Stimulated activated CD8-positive, alpha-beta memory T cell treated with anti-CD3 and anti-CD28 coated beads, Interleukin-4, amount 100 ng/mL, for 1 hour (primary cell): ENCODE measurements at places on chromosomes 2 and 18.

GRCh38 chr2:1997409-1997808 lies 253.1 kb upstream of the PXDN start:
- DNase-seq = no peak

- no peak for DNase-seq
Observed at GRCh38 chr18:12851716-12852115, 32.3 kb downstream of the PTPN2 start.

DNA sequence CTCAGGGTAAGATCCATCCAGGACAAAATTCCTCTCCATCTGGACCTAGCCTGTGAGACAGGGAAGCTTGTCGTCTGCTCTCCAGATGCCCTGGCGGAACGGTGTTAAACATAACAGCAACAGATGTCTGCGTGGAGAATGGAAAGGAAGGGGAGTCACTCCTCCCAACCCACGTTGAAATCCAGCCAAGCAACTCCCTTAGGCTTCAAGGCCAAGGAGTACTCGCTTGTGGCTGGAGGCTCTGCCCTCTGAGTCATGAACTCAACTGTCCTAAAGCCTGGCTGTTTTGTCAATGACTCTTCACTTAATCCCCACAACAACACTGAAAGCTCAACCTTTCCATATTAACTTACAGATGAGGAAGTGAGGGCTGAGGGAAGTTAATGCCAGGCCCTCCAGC lies 42.2 kb downstream of the TPO start:
- DNase-seq = no peak

- no peak for DNase-seq
Observed at GRCh38 chr2:159591221-159591620, 25.1 kb downstream of the BAZ2B start.
